ENCODE measurements at places on chromosomes 2 and 18.

GRCh38 chr2:180191432-180192124 lies 184.5 kb upstream of the CWC22 start:
- DNase-seq, result no peak

- no peak for DNase-seq
Observed at GRCh38 chr2:138321458-138321857, 180.1 kb upstream of the SPOPL start.

DNA sequence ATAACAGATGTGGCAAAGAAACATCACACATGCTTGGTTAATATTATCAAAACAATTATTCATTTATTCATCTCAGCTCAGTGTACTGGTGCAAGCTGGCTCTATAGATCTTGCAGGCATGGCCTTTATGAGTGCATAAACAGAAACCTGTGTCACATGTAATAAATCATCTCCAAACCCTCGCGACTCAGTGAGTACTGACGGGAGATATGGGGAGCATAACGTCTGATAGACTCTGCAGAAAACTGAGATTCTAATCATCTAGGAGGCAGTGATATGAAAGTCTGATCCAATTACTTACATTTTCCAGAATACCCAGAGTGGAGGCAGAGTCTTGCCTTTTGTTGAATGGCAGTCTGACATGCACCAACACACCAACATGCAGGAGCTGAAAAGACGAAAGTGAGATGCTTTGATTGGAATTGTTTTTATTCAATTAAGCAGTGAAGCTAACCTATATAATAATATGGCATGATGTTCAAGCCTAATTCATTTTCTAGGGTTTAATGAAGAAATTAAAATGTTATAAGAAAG lies 416.8 kb downstream of the RNF144A start:
- no peak for DNase-seq

GRCh38 chr18:23069481-23069880 lies 65.8 kb upstream of the CABLES1 start:
- DNase-seq, result no peak

- no peak for DNase-seq
Observed at GRCh38 chr2:68723181-68723580, 11.4 kb upstream of the ARHGAP25 start.

DNA sequence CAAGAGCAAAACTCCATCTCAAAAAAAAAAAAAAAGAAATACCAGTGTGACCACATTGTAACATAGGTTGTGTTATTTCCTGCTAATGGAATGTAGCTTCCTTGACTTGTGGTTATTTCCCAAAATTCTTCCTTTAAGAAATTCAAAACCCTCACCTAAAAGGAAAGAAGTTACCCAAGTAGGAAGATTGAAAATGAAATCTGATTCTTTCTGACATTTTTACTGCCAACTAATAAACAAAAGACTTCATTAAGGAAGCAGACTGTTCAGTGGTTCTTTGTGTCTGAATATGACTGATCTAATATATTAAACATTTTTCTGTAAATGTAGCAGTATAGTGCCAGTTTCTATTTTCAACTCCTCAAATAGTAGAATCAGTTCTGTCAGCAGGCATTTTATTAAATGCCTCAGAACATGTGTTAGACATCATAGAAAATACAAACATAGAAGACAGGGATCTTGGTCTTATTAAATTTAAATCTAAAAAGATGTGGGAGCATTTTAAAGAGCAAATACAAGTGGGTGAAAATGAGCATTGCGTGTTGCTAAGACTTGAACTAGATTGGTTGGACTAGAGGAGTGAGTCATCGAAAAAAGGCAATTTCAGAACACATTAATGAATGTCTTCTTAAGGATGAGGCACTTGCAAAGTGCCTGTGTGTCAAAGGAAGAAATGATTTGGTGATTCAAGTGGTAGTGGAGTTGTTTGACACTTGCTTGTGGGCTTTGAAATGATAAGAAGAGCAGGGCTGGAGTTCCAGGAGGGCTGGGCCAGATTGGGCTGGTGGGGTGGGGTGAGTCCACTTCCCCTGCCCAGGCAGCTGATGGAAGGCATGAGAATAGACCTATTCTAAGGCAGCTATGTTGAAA lies 53.4 kb downstream of the PKP4 start:
- peak; percentile 35 for DNase-seq

DNA sequence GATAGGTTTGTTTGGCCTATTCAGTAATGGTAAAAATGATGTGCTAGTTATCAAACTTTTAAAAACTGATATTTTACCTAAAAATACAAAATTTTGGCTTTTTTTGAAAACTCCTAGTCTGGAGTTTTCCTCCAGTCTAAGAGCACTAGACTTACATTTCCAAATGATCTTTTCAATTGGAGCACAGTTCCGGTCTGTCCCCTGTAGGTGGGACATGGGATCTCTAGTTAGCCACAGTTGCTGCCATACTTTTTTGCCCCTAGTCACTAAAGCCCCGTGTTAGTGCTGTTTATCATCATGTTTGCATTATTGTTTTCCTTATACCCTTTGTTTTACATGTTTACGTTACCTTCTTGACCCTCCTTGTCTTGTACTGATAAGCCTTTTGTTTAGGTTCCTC lies 52.4 kb downstream of the RELCH start:
- DNase-seq, result no peak

- DNase-seq, result no peak
Observed at GRCh38 chr2:44148999-44149398, 19.7 kb upstream of the PPM1B start.

DNA sequence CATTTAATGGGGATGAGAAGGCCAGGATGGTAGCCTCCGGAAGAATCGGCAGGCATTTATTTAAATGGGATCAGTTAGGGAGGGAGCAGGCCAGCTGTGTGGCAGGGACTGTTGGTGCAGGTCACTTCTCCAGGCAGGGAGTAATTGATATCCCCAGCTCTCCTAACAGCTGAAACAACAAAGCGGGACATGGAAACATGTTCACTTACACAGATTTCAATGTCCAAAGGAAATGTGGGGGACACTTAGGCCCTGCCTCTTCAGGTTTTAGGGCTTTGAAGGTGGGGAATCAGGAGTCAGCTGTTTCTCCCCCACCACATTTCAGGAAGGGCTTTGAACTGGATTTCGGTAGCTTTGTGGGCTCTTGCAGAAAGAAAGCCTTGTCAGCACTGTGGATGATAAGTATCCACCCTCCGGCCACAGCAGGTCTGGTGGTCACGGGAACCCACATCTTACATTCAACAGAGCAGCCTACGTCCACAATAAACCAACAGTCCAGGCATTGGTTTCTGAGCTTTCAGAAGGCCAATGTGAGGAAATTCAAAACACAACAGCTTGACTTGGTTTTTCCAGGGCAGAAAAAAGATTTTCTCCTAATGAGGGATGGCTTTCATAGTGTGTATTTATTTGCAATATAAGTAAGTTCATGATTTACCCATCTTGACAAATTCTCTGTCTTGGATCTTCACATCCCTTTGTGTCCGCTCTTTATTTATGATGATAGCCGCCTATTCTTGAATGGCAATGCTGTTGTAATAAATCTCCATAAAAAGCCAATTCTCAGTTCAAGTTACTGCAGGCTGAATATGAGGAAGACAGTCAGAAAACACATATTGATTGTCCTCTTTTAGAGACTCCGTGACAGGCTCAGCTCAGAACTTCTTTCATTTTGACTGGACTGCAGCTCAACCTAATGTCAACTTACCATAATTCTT lies 96.6 kb upstream of the NRP2 start:
- no peak for DNase-seq

- DNase-seq, result no peak
Observed at GRCh38 chr2:171852366-171852888, 41.6 kb downstream of the SLC25A12 start.

- no peak for DNase-seq
Observed at GRCh38 chr18:255171-255570, 12.7 kb downstream of the THOC1 start.

- no peak for DNase-seq
Observed at GRCh38 chr2:199833525-199833924, 17.5 kb downstream of the FTCDNL1 start.

GRCh38 chr2:232482301-232483238 lies 5.1 kb downstream of the ECEL1 start:
- DNase-seq, result no peak

GRCh38 chr2:154243685-154244084 lies 372.0 kb downstream of the GALNT13 start:
- DNase-seq, result no peak

DNA sequence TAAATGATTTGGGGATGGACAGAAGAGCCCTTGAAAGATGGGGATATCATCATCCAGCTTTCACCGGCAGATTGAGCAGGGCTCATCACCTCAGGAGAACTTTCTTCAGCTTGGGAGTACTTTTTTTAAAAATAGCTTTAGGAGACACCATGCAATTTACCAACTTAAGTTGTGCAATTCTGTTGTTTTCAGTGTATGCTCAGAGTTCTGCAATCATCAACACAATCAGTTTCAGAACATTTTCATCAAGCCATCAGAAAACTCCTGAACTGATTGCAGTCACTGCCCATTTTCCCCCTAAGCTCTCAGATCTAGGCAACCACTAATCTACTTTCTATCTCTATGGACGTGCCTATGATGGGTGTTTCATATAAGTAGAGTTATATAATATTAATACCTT lies 117.7 kb downstream of the CRIM1 start:
- DNase-seq, result no peak

GRCh38 chr18:8668381-8668780 lies 37.0 kb upstream of the MTCL1 start:
- DNase-seq, result no peak

GRCh38 chr18:38520786-38521185 lies 955.2 kb upstream of the CELF4 start:
- no peak for DNase-seq

DNA sequence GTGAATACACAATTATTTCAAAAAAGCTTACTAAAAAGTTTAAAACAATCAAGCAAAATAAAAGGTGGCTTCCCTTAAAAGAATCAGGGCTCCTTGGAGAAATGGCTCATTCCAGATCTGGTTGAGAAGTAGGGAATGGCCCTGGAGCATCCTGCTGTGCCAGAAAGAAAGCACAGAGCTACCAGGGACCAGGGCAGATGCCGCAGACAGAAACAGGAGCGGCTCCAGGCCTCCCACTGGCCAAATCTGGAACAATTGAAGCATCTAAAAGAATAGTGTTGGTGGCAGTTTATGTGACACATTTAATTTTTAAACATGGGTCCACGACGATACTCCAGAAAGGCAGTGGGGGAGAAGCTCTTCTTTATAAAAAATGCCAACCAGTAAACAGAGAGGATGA lies 75.5 kb downstream of the GBX2 start:
- no peak for DNase-seq

- DNase-seq, result no peak
Observed at GRCh38 chr2:107285621-107286299, 399.8 kb upstream of the ST6GAL2 start.

DNA sequence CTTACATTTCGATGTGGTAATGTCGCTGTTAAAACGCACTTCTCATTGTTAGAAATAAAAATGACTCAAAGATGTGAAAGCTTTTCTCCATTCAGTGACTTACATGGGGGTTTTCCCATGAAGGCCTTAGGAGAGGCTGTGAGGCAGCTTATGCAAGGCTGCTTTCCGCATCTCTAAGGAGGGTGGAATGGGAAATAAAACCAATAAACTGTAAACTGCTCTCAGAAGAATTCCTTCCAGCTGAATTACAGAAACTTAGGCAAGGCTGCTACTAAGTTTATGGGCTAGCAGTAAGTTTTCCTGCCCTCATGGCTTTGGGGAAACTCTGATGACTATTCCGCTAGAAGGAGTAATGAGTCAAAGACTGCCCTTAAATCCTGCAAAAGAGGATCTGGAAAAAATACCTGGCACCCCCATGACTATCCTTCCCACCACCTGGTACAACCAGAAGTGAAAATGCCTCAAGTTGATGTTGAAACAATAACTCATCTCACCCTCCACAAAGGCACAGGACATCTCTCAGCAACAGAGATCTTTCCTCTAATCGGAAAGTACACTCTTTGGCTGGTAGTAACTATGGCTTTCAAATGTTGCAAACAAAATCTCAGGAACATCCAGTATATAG lies 97.7 kb upstream of the SMAD7 start:
- peak; percentile 68 for DNase-seq

GRCh38 chr2:9355270-9355669 lies 68.1 kb downstream of the ITGB1BP1 start:
- no peak for DNase-seq

DNA sequence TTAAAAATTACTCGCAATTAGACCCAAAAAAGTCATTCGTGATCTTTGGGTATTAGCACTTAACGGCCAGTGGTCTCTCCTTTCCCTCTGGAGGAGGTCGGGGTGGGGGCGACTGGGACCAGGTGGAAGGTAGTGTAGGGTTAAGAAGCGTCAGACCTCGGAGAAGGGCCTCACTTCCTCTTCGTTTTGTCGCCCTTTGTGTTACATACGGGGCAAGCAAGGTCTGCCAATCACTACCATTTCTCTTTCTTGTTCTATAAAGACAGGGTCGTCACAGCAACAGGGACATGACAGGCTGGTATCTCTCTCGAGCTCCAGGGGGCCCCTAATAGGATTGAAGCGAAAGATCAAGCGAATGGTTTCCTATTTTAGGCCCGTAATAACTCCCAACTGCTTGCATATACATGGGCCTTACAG lies 136.6 kb downstream of the INSIG2 start:
- DNase-seq, result no peak

- DNase-seq, result no peak
Observed at GRCh38 chr2:121839584-121839983, 84.1 kb downstream of the TSN start.

All from AG09319 (cell line).